ENCODE measurements at places on chromosomes 7 and 10.
A peak's percentile ranks its signal among the peaks of the same experiment; 100 is the strongest.

DNA sequence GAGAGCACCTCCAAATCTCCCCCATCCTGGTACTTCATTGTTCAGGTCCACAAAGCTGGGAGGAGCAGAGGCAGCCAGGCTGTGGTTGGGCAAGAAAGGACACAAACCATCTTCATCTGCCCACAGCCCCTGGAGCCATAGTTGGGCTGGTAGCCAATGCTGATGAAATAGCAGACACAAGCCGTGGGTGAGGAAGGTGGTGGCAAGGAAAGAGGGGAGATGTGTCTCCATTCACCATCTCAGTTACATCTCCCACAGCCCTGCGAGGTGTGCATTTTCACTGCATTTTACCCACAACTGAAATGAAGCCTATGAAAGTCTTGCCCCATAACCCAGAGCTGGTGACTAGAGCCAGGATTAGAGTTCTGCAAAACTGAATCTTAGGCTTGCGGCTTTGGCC lies 35.0 kb downstream of the PIK3AP1 start:
- DNase-seq: no peak

- peak; percentile 30 for DNase-seq
Observed at GRCh38 chr7:129213828-129214227, 11.0 kb upstream of the AHCYL2 start.

GRCh38 chr7:151566897-151567320 lies 47.2 kb upstream of the RHEB start:
- DNase-seq: peak; percentile 63

GRCh38 chr7:29538389-29538788 lies 25.2 kb upstream of the PRR15 start:
- no peak for DNase-seq

- no peak for DNase-seq
Observed at GRCh38 chr7:70657571-70657970, 474.4 kb upstream of the GALNT17 start.

- DNase-seq: no peak
Observed at GRCh38 chr10:14531974-14532373, 201.2 kb upstream of the FRMD4A start.
